Osteocyte (in vitro differentiated cells): ENCODE measurements at places on chromosomes 12 and 14. TPM values are rescaled to one million over a fixed set of nuclear protein-coding genes. Genes with fewer than 3 reads are reported as not detected.

DNA sequence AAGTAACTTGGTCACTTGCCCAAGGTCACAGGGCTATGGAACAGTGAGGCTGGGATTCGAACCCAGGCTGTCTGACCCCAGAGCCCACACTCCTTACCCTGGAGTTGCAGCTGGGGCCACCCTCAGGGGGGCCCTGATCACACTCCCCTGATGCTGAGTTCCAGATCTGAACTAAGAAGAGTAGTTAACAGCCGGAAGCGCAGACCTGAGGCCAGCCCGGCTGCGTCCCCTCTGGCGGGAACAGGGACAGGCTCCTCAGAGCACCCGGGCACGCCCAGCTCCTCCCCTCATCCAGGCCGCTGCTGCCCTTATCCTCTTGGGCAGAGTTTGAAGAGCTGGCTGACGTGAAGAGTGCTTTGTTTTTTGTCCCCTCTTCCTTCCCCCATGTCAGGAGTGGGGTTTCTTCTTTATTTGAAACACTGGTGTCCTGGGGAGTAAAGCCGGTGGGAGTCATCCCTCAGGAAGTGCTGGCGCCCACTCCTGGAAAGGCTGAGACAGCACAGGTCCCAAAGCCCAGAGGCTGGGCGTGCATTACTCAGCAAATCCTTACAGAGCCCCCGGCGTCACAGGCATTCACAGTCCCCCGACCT is 8.7 kb downstream of the PHB2 start:
- peak overlapping the region; percentile 90 for H3K27ac ChIP-seq
- no peaks in the 10 kb centered on the region for H3K27me3 ChIP-seq
- H3K36me3 ChIP-seq, result peaks cover 13% of the 10 kb centered on the region
- peaks cover 18% of the 10 kb centered on the region for H3K4me1 ChIP-seq

DNA sequence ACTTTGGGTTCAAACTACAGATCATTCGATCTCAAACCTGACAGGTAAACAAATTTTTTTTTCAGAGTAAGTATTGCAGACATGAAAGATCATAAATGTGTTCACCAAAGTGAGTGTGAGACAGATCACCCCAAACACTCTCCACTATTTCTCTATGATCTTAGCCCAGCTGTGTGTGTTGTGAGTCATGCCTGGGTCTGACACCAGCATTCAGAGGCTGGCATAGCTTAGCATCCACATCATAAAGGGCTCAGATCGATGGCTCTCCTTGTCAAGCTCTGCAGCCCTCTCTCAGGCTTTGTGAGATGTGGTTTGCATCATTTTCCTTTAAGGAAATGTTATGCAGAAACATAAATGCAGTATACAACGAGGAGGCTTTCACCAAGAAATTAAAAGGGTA is 164.9 kb downstream of the ETV6 start:
- H3K4me1 ChIP-seq, result peaks cover 41% of the 10 kb centered on the region
- peaks cover 2% of the 10 kb centered on the region for H3K36me3 ChIP-seq
- H3K27ac ChIP-seq, result peak overlapping the region; percentile 96

DNA sequence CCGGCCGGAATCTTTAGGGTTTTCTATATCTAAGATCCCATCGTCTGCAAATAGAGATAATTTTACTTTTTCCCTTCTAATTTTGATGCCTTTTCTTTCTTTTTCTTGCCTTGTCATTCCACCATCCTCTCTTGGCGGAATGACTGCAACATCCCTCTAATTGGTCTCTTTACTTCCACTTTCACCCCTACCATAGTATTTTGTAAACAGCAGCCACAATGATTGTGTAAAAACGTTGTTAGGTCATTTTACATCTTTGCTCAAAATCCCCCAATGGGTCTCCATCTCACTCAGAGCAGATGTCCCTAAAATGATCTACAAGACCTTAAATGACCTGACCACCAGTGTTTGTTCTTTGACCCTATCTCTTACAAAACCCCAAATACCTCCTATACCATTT is 80.0 kb upstream of the STAC3 start:
- H3K36me3 ChIP-seq, result peaks cover 24% of the 10 kb centered on the region
- H3K4me3 ChIP-seq, result no peak overlapping the region
- no peak overlapping the region for H3K27ac ChIP-seq
- DNase-seq, result no peak
- no peaks in the 10 kb centered on the region for H3K27me3 ChIP-seq
- H3K4me1 ChIP-seq, result peaks cover 4% of the 10 kb centered on the region

DNA sequence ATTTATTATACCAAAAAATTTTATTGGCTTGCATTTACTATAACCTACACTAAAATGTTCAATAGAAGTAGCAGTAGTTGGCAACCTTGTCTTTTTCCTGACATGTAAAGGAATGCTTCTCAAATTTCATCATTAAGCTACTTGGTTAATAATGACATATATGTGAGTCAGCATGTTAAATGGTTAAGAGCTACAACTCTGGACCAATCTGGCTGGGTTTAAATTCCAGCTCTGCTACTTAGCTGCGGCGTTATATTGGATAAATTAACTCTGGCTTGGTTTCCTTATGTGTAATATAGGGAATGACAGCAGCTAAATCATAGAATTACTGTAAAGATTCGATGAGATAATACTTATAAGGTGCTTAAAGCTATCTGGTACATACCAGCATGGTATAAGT is 53.7 kb upstream of the OTOGL start:
- no peak overlapping the region for H3K4me3 ChIP-seq
- peaks cover 16% of the 10 kb centered on the region for H3K4me1 ChIP-seq
- no peak overlapping the region for H3K27ac ChIP-seq
- H3K36me3 ChIP-seq, result no peaks in the 10 kb centered on the region

- DNase-seq, result no peak
- peaks cover 40% of the 10 kb centered on the region for H3K4me1 ChIP-seq
Measured at GRCh38 chr12:42741091-42741490, 151.5 kb upstream of the PRICKLE1 start.

- H3K36me3 ChIP-seq, result peaks cover 15% of the 10 kb centered on the region
- no peak for DNase-seq
- no peaks in the 10 kb centered on the region for H3K27me3 ChIP-seq
- H3K4me3 ChIP-seq, result no peak overlapping the region
- H3K27ac ChIP-seq, result no peak overlapping the region
- no peaks in the 10 kb centered on the region for H3K4me1 ChIP-seq
Measured at GRCh38 chr12:123427036-123427769, 9.3 kb downstream of the RILPL2 start.

GRCh38 chr12:56080556-56081138 is 682 bp downstream of the ERBB3 start:
- H3K27ac ChIP-seq, result no peak overlapping the region
- no peak for DNase-seq
- peaks cover 7% of the 10 kb centered on the region for H3K4me1 ChIP-seq
- H3K36me3 ChIP-seq, result no peaks in the 10 kb centered on the region
- H3K27me3 ChIP-seq, result no peaks in the 10 kb centered on the region
- H3K4me3 ChIP-seq, result peak overlapping the region; percentile 47

GRCh38 chr14:93546642-93547041 is 115.9 kb downstream of the UNC79 start:
- peaks cover 15% of the 10 kb centered on the region for H3K27me3 ChIP-seq
- no peaks in the 10 kb centered on the region for H3K36me3 ChIP-seq
- DNase-seq, result no peak

GRCh38 chr12:80107221-80107620 is 7.9 kb downstream of the OTOGL start:
- no peak overlapping the region for H3K27ac ChIP-seq
- no peaks in the 10 kb centered on the region for H3K4me1 ChIP-seq
- DNase-seq, result no peak
- H3K27me3 ChIP-seq, result no peaks in the 10 kb centered on the region

DNA sequence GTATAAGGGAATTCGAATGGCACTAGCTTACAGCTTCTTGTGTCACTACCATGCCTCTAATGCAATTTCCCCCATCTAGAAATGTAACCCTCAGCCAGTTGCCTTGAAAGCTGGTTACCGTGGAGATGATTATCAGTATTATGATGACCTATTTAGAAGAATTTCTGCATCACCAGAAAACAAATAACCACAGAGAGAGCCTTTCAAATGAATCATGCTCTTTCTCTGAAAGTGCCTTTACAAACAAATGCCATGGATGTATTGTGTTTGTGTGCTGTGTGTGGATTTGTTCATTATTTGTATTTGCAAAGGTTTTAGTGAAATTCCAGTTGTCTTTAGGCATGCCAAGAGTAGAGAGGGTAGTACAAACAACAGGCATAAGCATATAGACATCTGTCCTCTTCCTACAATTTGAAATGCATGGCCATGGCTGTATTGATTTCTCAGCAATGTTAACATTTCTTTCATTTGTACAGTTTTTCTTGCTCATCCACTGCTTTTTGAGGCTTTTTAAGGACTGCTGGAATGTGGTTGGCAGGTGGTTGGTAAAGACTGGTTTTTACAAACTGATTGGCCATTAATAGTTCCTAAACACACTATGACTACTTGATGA is 266.5 kb downstream of the PAWR start:
- DNase-seq, result no peak
- no peaks in the 10 kb centered on the region for H3K36me3 ChIP-seq
- H3K27ac ChIP-seq, result peak overlapping the region; percentile 94

GRCh38 chr14:104965561-104966231 is 12.5 kb downstream of the AHNAK2 start:
- H3K27me3 ChIP-seq, result no peaks in the 10 kb centered on the region
- peaks cover 1% of the 10 kb centered on the region for H3K36me3 ChIP-seq
- no peak for DNase-seq
- H3K4me3 ChIP-seq, result no peak overlapping the region
- peaks cover 42% of the 10 kb centered on the region for H3K4me1 ChIP-seq
- peak overlapping the region; percentile 59 for H3K27ac ChIP-seq

DNA sequence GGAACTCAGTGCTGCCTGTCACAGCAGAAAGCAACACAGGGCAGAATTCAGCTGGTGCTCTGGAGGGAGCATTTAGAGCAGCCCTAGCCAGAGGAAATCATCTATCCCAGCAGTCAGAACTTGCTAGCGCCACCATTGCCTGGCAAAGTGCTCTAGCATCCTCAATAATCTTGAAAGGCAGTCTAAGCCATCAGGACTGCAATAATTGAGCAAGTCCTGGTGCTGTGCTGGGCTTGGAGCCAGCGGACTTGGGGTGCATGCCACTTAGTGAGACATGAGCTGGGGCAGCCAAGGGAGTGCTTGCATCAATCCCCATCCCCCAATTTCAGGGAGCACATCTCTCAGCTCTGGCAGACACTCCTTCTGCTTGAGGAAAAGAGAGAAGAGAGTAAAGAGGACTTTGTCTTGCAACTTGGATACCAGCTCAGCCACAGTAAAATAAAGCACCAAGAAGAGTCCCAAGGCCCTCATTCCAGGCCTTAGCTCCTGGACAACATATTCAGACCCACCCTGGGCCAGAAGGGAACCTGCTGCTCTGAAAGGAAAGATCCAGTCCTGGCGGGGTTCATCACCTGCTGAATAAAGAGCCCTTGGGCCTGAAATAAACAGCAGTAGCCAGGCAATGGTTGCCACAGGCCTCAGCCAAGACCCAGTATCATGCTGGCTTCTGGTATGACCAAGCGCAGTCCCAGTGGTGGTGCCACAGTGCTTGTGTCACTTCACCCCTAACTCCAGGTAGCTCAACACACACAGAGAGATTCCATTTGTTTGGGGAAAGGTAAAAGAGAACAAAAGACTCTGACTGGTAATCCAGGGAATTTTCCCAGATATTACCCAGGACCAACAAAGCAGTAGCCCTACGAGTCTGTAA is 44.5 kb upstream of the ZDHHC17 start:
- no peak overlapping the region for H3K4me3 ChIP-seq
- H3K36me3 ChIP-seq, result no peaks in the 10 kb centered on the region
- H3K4me1 ChIP-seq, result peaks cover 20% of the 10 kb centered on the region
- no peak for DNase-seq
- no peak overlapping the region for H3K27ac ChIP-seq
- H3K27me3 ChIP-seq, result no peaks in the 10 kb centered on the region

DNA sequence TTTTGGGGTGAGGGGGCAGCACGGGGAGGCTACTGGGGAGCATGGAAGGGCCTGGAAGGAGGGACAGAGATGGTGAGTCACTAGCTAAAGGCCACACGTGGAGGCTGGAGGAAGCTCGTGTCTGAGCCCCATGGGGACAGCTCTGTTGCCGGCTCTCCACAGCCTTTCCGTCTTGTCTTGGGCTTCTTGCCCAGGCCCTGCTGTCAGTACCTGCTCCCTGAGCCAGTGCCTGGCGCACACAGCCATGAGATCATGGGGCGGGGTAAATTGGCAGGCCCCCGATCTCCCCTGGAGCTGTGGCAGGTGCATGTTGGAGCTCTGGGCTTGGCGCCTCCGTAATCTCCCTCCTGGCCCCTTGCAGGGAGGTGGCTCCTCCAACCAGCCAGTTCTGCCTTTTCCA is 16.1 kb upstream of the KRT80 start:
- H3K27me3 ChIP-seq, result no peaks in the 10 kb centered on the region
- H3K36me3 ChIP-seq, result no peaks in the 10 kb centered on the region
- peaks cover 60% of the 10 kb centered on the region for H3K4me1 ChIP-seq
- DNase-seq, result no peak
- H3K27ac ChIP-seq, result no peak overlapping the region

GRCh38 chr14:103057028-103057371 is 349 bp downstream of the CDC42BPB start:
- peak overlapping the region; percentile 88 for H3K4me3 ChIP-seq
- peaks cover 3% of the 10 kb centered on the region for H3K36me3 ChIP-seq
- peaks cover 35% of the 10 kb centered on the region for H3K4me1 ChIP-seq

- H3K27me3 ChIP-seq, result no peaks in the 10 kb centered on the region
- H3K36me3 ChIP-seq, result peaks cover 3% of the 10 kb centered on the region
- H3K27ac ChIP-seq, result peak overlapping the region; percentile 83
- peaks cover 46% of the 10 kb centered on the region for H3K4me1 ChIP-seq
- H3K4me3 ChIP-seq, result no peak overlapping the region
Measured at GRCh38 chr14:60563113-60563512, 54.2 kb downstream of the SIX6 start.

GRCh38 chr14:49363821-49364751 is 222.1 kb downstream of the RPS29 start:
- no peak overlapping the region for H3K27ac ChIP-seq
- no peak for DNase-seq
- peaks cover 4% of the 10 kb centered on the region for H3K27me3 ChIP-seq
- no peaks in the 10 kb centered on the region for H3K36me3 ChIP-seq
- H3K4me3 ChIP-seq, result no peak overlapping the region

GRCh38 chr12:59937148-59937547 is 341.3 kb downstream of the SLC16A7 start:
- DNase-seq, result no peak
- peaks cover 3% of the 10 kb centered on the region for H3K36me3 ChIP-seq
- H3K4me3 ChIP-seq, result no peak overlapping the region
- H3K27ac ChIP-seq, result no peak overlapping the region
- peaks cover 61% of the 10 kb centered on the region for H3K4me1 ChIP-seq
- no peaks in the 10 kb centered on the region for H3K27me3 ChIP-seq

DNA sequence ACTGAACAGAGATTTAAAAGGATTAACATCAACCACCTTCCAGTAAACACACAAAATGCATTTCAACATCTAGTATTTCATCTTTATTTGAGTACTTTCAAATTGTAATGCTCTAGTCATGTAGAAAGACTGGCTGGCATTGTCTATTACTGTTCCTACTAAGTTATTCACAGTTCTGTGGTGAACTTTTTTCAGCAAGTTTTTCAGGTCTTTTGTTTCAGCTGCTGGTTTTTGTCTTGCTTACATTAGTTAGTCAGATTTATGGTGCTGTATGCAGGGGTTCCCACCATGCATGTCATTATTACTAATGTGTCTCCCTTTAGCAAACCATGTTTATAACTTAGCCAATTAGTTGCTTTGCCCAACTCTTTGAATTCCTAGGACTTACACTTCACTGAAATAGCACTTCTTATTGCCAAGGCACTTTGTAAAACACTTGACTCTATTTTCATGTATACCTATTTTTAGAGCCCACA is 253.4 kb upstream of the KITLG start:
- H3K36me3 ChIP-seq, result no peaks in the 10 kb centered on the region
- H3K27ac ChIP-seq, result no peak overlapping the region
- H3K4me1 ChIP-seq, result no peaks in the 10 kb centered on the region

SERPINA5 gene
- 0.16 TPM in 1 of 2 replicates, not detected in the other for total RNA-seq

PPM1H gene
- total RNA-seq, result 60.8 and 67.0 TPM in 2 replicates

KCNJ8 gene
- total RNA-seq, result 0.24 and 0.59 TPM in 2 replicates

GRIP1 gene
- 4.6 and 9.1 TPM in 2 replicates for total RNA-seq

KRT74 gene
- not detected in 2 replicates for total RNA-seq

PAX9 gene
- total RNA-seq, result 3.9 and 4.6 TPM in 2 replicates

MYF5 gene
- total RNA-seq, result not detected in 2 replicates

GPR137C gene
- total RNA-seq, result 2.2 and 3.1 TPM in 2 replicates

SIX6 gene
- total RNA-seq, result not detected in 2 replicates

STXBP6 gene
- total RNA-seq, result 6.4 and 7.0 TPM in 2 replicates
